ENCODE measurements at places on chromosomes 13 and 19. TPM values are rescaled to one million over a fixed set of nuclear protein-coding genes. Genes with fewer than 3 reads are reported as not detected.

The ZNF729 gene
- not detected for total RNA-seq

The SIGLEC10 gene
- 2.5 TPM for total RNA-seq

The CNN1 gene
- 43.3 TPM for total RNA-seq

DNA sequence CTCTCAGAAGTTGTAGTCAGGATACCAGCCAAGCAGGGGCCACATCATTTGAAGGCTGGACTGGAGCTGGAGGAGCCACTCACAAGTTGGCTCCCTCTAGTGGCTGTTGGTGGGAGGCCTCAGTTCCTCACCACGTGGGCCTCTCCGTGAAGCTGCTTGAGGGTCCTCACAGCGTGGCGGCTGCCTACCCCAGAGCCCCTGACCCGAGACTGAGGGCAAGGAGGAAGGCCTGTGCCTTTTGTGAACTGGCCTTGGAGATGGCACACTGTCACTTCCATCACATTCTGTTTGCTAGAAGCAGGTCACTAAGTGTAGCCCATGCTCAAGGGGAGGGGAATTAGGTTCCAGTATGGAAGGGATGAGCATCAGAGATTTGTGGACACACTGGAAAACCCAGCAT lies 14.6 kb downstream of the GNA11 start:
- no peaks in the 10 kb centered on the region for H3K4me1 ChIP-seq
- no peak for DNase-seq
- H3K4me3 ChIP-seq: no peak overlapping the region

DNA sequence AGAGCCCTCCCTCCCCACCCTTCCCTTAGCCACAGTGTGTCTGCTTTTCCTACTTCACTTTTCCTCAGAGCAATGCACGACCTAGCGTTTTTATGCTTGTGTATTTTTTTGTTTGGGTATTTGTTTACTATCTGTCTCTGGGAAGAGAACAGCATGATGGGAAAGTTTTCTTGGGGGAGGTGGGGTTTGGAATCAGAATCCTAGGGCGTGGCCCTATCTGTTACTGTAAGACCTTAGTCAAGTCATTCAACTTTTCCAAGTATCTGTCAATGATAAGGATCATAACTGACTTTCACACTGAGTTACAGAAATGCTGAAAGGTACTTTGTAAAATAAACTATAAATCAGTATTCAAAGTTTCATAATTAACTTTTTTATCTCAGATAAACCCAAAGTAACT lies 146.3 kb upstream of the WASF3 start:
- no peaks in the 10 kb centered on the region for H3K36me3 ChIP-seq
- H3K4me3 ChIP-seq: no peak overlapping the region
- H3K27me3 ChIP-seq: no peaks in the 10 kb centered on the region
- no peaks in the 10 kb centered on the region for H3K4me1 ChIP-seq
- DNase-seq: no peak

- no peak overlapping the region for H3K4me3 ChIP-seq
- H3K4me1 ChIP-seq: no peaks in the 10 kb centered on the region
- H3K27me3 ChIP-seq: no peaks in the 10 kb centered on the region
- DNase-seq: no peak
These were observed 65.9 kb downstream of the CHST8 start for GRCh38 chr19:33687481-33688170.

- no peaks in the 10 kb centered on the region for H3K27me3 ChIP-seq
- H3K4me1 ChIP-seq: peaks cover 64% of the 10 kb centered on the region
- peak overlapping the region; percentile 91 for H3K27ac ChIP-seq
- peak overlapping the region; percentile 26 for H3K4me3 ChIP-seq
- no peaks in the 10 kb centered on the region for H3K36me3 ChIP-seq
These were observed 38.3 kb downstream of the ZSWIM4 start for GRCh38 chr19:13833330-13834243.

DNA sequence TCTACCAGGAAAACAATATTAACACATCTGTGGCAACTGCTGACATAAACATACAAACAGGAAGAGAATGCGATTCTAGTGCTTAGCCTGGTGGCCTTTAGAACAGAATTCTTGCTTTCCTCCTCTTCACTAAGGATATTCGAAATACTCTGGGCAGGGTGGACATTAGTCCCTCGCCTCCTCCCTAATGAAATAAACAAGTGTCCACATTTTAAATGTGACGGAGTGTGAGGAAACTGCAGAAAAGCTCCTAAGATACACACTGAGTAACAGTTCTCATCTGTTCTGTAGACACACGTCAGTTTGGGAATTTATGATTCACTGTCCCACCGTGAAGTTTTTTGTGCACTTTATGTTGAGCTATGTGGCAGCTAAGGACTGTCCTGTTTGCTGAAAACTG lies 639 bp downstream of the STARD13 start:
- peak overlapping the region; percentile 73 for H3K4me3 ChIP-seq
- peak overlapping the region; percentile 94 for H3K27ac ChIP-seq
- H3K4me1 ChIP-seq: no peaks in the 10 kb centered on the region
- no peaks in the 10 kb centered on the region for H3K27me3 ChIP-seq

All from tibial nerve (tissue), 4 donors.